Bone marrow (tissue), 2 donors: ENCODE measurements at places on chromosomes 2 and 18.

DNA sequence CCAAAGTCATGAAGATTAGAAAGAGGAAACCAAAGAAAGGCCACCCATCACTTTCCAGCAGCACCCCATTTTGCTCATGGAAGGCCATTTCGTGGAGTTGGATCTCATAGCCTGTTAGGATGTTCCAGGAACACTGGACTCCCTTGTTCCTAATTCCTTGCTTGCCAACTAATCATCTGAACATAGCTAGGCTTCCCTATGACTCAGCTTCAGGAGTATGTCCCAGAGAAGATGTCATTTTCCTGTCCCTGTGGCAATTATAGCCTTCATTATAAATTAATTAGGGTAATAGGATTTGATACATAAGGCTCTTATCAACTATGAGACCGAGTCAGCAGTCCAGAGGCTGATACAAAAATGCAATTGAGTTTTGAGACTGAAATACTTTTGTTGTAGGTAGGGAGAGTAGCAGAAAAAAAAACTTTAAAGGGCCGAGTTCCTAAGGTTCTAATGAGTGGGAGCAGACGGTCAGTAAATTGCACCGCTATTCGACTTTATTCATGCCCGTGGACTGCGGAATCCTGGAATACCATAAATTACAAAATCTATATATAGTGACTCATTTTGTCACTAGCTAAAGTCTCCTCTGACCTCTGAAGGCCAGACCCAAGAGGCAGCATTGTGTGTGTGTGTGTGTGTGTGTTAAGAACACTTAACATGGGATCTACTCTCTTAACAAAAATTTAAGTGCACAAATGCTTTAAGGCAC lies 311.8 kb downstream of the FBXO15 start:
- DNase-seq, result no peak

- DNase-seq, result no peak
Observed at GRCh38 chr2:162994718-162995117, 156.2 kb upstream of the KCNH7 start.

DNA sequence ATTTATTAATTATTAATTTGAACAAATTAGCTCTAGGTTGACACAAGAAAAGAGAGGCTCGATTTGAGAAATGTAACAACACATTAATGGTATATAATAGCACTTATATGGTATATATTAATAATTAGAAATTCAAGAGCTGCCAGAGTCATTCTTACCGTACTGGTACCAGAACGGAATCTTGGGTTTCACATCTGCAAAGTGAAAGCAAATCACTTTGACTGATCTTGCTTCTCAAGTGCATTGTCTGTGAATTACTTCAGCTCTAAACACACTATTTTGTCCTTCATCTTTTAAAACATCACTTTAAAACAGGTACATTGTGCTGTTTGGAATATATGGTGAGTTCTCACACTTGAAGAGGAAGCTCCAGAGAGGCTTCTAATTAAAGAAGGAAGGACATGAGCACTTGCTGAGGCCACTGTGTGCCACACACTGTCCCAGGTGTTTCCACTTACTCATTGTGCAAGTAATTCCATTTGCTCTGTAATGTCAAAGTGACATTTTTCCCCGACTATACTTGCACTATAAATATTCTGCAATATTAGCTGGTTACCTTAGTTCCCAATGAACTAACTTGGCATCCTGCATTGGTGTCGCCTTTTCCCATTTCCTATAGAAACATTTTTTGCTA lies 85.8 kb downstream of the PLA2R1 start:
- DNase-seq, result no peak

DNA sequence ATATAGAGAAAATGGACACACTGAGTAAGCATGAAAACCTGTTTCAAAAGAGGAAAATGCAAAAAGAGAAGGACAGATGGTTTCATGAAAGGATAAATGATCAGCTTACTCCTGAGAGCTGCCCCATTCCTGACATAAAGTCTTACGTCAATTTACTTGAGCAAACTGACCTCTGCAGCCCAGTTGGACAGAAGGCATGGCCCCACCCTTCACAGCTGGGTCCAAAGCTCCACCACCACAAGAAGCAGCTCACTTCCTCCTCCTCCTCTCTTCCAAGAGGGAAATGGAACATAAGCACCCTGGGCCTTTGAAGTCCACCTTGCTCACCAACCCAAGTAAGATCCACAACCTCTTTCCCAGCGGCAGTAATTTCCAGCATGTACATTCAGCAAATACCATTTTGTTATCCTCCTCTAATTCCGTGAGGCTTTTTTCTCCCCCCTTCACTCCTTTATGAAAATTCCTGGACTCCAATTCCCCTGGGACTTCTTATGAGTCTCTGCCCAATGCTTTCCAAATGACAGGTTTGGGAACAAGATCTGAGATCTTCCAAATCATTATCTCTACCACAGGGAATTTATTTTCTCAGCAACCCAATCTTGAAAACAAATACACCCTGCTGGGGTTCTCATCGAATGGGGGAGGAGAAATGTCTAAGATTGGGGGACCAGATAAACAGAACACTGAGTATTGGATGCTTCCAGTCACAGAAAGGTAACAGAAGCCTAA lies 10.1 kb downstream of the COL4A4 start:
- DNase-seq, result no peak
